ENCODE measurements at places on chromosomes 2 and 18.

DNA sequence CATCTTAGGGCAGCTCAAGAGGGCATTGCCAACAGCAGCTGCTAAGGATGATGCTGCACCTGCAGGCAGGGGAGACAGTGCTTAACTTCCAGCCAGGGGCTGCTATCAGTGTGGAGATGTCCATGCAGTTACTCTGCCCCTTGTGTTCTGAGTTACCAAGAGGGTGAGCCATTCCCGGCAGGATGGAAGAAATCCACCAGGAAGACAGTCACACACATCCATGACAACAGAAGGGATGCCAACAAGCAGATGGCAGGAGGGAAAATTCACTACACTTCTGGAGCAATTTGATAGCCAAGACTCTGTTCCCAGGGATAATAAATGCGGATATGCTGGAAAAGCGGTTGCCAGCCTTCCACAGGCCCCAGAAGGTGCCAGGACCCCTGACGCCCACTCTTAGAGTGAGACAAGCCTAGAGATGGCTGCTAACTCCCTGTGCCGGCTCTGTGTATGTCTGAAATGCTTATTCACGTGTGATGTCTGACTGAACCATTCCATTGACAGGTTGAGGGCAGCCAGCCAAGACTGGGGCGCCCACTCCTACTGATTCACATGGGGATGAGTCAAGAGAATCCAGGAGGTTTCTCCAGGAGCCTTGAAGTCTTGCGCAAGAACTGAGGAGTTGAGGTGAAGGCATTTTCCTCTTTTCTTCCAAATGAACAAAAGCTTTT lies 24.5 kb downstream of the LOXHD1 start:
- peak; percentile 95 for DNase-seq

- no peak for DNase-seq
Measured at GRCh38 chr2:47086054-47086471, 69.0 kb downstream of the STPG4 start.

DNA sequence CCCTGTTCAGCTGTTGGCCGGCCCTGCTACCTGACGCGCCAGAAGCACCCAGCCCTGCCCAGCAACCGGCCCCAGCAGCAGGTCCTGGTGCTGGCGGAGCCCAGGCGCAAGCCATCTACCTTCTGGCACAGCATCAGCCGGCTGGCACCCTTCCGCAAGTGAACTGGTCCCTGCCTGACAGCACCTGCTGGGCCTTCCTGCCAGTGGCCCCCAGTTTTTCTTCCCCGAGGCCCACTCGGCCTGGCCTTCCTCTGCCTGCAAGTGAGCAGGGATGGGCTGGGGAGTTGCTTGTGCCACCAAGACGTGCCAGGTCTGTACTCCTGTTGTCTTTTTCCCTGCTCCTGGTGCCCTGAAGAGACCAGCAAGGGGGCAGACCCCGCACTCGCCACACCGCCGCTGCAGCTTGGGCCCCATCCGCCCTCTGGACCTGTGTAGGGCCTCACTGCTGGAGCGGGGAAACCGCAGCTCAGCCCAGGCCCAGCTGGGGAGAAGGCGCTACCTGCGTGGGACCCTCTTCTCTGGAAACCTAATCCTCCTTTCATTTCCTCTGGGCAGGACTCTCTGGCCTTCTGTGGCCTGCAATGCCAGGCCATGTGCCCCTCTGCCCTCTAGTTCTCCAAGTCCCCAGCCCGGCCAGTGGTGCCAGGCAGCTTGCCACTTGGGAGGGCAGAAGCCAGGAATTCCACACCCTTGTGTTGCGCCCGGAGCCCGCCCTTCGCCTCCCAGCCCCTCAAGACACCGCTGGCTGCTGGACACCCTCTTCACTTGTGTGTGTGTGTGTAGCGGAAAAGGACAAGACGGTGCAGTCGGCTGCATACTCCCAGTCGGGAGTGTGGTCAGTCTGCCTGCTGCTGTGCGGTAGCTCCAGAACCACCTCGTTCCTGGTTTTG lies 47.0 kb downstream of the FAM168B start:
- no peak for DNase-seq

GRCh38 chr2:1686784-1687105 lies 57.6 kb downstream of the PXDN start:
- no peak for DNase-seq

DNA sequence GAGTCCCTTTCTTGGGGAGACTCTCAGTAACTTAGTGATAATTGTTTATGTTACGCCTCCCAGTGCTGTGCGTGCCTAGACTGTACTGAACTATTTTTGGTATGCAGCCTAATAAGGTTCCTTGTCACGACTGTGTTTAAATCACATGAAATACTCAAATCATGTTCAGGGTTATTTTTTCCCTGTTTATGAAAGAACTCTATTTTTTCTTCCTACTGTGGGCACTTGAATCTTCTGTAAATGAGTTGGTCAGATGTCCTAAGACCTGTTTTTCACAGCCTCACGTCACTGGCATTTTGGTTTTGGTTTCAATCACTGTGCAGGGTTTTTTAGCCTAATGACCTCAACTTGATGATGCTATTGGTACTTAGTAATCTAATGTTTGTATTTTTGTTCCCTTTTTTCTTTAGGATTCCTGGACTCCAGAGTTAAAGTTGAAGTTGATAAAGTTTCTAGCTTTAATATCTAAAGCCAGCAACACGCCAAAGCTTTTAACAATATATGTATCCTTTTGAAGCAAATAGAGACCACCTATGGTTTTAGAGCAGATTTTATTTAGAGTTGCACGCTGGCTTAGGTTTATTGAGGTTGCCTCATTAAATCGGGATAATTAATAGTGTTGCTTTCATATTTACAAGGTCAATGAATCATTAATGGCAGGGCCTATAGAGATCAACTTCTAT lies 24.0 kb downstream of the ARMC9 start:
- no peak for DNase-seq

GRCh38 chr18:56358608-56359280 lies 279.6 kb downstream of the TXNL1 start:
- DNase-seq, result peak; percentile 37

Data from epithelial cell of esophagus (primary cell).